ENCODE measurements at places on chromosomes 5 and 9. TPM values are rescaled to one million over a fixed set of nuclear protein-coding genes. Genes with fewer than 3 reads are reported as not detected.

The NMUR2 gene
- not detected for polyA plus RNA-seq

DNA sequence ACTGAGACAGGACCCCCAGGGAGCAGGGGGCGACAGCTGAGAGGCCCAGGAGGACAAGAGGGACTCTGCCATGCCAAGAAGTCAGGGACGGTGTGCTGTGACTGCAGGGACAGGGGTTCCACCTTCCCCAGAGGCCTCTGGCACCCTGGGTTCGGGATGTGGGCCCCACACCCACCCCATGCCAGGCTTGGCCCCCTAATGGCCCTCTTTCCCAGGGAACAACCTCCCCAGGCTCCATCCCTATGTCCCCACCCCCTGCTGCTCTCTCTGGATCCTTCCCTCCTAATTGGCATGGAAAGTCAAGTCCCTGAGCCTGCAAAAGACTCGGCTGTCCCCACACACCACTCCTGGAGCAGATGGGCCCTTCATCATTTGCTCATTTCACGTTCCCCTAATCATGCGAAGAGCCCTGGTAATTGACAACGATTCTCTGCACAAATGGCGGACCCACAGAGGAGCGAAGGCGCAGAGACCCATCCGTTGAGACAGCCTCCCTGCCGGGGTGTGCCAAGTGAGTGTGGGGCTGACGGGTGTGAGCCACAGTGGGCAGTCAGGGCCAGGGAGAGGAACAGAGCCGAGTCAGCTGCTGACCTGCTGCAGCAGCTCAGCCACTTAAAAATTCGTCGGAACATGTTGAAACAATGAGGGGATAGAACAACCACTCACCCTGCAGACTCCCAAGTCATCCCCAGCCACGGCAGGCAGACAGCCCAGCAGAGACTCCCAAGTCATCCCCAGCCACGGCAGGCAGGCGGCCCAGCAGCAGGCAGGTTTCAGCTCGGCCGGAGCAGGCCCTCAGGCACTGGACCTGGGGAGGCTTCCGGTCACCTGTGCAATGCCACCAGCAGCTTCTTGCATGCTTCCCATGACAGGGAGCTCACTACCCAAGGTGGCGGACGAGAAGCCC is 109.0 kb downstream of the VAV2 start:
- DNase-seq = no peak

DNA sequence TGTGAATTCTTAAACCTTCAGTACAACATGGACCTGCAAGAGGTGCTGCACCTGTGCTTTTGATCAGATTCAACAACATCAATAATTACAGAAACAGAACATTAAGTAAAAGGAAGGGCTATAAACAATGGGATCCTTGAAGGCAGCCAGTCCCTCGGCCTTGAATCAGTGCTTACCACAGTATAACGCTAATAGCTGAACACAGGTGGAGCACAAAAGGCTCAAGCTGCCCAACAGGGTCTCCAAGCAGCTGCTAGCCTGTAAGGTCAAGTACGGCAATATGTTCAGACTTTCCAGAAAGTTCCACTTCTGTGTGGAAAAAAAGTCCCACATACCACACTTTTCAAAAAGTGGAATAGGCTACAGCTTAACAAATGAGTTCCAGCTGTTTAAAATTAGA is 61.9 kb upstream of the ITGA1 start:
- no peak for DNase-seq

DNA sequence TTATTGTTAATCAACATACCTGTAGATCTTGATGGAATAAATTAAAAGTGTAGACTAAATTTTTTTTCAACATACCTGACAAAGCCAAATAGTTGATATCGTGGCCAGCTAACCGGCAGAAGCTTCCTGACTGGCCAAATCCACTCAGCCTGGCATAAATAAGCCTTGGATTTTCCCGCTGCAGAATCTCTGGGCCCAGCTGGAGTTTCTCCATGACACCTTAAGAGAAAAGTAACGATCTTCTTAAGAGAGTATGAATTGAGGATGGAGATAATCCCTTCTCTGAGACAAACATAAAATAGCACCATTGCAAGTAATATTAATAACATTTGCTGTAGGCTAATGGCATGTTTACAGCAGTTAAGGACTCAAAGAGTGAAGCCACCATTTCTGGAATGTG is 2.2 kb downstream of the AMACR start:
- no peak for DNase-seq
